ENCODE measurements at places on chromosomes 6 and 20. TPM values are rescaled to one million over a fixed set of nuclear protein-coding genes. Genes with fewer than 3 reads are reported as not detected.

- no peak for DNase-seq
Measured at GRCh38 chr20:53691060-53691810, 97.6 kb upstream of the ZNF217 start.

DNA sequence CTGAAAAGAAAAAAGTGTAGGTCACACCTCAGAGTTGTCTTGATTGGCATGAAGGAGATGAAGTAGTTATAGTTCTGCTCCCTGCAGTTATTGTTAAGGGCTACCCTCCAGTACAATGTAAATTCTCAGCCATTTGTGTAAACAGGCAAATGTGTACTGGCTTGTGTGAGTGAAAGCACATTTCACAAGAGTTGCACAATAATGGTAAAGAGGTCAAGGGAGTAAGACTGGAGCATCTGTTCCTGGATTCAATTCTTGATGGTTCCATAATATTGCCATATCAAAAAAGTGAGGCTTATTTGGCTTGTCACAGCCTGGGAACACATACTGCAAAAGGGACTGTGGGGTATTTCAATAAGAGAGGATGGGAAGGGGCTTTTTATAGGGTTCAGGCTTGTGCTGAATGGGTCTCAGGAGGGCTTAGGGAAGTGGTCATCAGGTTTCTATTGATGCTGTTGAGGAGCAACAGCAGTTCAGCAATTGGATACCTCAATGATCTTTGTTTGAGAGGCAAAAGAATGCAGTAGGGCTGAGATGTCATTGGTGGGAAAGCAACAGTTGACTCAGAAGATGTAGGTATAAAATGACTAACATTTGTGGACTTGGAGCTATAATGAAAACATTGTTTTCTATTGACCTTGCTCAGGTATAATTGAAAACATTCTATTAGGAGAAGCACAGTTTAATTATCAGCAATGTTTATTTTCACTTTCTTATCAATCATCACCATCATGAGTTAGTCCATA lies 402.6 kb downstream of the BCKDHB start:
- DNase-seq, result no peak

GRCh38 chr6:129903082-129903481 lies 42.0 kb upstream of the TMEM244 start:
- DNase-seq, result no peak

- no peak for DNase-seq
Measured at GRCh38 chr6:18352842-18353241, 34.3 kb upstream of the RNF144B start.

- no peak for DNase-seq
Measured at GRCh38 chr6:90222008-90222407, 74.6 kb downstream of the BACH2 start.

DNA sequence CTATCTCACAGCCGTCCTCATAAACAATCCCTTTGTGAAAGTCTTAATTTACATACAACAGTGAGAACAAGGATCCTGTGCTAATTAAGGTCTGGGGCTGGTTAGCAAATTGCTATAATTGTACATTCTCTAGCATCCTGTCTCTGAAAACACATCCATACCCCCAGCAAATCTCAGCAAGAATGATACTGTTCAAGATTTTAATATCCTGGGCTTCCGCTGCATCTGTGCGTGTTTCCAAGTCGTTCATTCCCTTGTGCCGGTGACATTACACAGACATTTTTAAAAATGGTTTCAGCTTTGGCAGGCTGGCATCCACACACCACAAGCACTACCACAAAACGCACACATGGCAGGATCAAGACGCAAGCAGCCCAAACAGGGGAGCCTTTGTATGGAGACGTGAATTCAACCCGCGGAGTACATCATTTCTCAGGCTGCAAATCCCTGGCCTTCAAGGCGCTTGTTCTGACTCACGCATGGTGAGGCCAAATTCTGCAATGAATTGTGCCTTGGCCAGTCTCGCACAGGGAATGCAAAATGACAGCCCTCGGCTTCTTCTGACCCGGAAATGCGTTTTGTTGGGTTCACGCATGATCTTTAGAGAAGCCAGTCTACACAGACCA lies 20.3 kb downstream of the ZMYND8 start:
- DNase-seq, result no peak

DNA sequence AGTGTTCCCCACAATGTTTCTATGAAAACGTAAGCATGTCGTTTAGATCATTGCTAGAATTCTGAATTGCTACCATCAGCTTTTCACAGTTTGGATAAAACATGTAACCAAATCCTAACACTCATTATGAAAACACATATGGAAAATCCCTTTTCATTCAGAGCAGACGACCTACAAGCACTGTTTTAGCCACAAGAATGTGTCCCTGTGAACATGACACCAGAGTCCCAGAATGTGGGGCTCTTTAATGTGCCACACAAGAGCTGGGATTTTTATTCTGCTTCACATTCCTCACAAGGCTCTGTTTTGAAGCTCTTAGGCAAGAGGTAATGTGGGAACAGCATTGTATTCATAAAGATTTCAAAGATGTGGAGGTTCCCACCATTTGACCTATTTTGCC lies 141.1 kb upstream of the CITED2 start:
- no peak for DNase-seq

GRCh38 chr6:133748628-133749027 lies 140.3 kb upstream of the TCF21 start:
- no peak for DNase-seq

DNA sequence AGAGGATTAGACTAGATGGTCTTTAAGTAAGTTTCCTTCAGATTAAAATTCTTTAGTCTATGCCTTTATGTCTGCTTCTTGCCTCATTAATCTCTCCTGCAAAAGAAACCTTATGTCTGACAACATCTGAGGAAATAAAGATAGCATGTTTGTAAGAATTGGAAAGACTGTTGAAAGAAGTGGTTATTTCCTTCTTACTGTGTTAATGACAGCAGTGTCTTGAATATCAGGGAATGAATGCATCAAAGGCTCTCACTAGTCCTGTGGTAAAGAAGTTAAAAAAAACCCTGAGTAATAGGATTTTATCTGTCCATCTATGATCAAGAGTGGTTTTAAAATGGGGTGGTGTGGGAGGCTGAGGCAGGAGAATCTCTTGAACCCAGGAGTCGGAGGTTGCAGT lies 302.0 kb downstream of the PRL start:
- no peak for DNase-seq

- no peak for DNase-seq
Measured at GRCh38 chr6:154506582-154506981, 3.9 kb downstream of the CNKSR3 start.

DNA sequence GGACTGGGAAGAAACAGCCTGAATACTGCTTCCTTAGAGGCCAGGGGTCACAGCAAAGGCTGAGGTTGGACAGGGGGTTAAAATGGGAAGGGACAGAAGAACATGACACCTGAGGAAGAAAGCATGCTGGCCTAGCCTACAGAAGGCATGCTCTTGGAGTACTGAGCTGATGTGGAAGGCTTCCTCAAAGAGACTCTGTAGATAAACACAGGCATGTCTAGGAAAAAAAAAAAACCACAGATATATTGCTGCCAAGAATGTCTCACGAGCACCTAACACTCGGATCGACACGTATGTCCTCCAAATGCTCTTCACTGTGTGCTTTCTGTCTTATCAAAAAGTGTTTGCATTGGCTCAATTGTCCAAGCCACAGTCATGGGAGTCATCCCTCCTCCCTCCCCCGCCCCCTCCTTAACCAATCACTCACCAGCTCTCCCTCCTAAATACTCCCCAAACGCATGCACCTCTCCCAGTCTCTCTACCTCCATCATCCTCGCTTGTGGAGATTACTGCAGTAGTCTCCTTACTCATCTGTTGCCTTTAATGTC lies 101.1 kb upstream of the LRFN2 start:
- no peak for DNase-seq

DNA sequence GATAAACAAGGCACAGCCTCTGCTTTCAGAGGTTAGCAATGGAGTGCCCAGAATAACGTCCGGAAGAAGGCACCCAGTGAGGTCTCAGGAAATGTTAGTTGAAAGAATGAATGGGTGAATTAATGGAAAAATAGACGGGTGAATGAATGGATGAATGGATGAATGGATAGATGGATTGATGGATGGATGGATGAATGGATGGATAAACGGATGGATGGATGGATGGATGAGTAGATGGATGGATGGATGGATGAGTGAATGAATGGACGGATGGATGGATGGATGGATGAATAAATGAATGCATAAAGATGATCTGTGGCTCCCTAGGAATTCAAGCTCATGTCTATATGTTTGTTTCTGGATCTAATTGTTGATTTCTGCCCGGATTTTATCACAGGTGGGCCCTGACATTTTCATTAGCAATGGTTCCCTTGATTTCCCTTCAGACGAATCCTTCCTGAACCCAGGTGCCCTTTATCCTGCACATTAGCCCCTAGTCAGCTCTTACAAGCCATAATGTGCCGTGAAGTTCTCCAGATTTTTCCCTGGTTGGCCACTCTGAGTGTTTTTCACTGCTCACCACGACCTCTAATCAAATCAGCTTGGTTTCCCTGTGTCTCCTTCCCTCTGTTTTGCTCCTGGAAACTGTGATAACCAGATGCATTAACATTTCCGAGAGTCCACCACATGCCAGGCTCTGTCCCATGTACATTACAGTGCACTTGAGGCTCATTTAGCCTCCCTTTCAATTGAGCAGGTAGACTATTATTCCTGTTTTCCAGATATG lies 22.2 kb downstream of the TSHZ2 start:
- DNase-seq, result no peak

Gene ALDH8A1
- 0.99 TPM for total RNA-seq

Gene ANKRD6
- 14.1 TPM for total RNA-seq

Gene YWHAB
- 188 TPM for total RNA-seq

Gene PTCRA
- 2.1 TPM for total RNA-seq

Gene ECT2L
- 3.1 TPM for total RNA-seq

Gene HECA
- 27.4 TPM for total RNA-seq

Gene MMUT
- 25.5 TPM for total RNA-seq

Gene IGF2R
- 141 TPM for total RNA-seq

Data from left lung (tissue), 14 donors.